ENCODE measurements at places on chromosomes 1 and 21.

DNA sequence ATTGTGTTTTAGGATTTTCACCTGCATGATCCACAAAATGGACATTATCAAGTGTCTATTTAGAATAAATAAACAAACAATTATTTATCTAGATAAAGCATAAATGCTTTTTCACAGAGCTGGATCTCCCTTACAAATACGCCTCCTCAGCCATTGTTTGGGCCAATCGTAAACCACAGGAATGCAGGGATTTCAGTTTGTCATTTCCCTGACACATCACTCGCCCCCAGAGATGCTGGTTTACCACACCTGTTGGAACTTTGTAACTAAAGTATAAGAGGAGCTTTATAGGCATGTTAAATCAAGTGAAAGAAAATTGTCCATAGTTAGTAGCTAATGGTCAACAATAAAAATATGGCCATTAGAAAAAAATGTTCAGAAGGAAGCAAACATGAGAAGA is 40.3 kb downstream of the GPR88 start:
- DNase-seq: no peak

DNA sequence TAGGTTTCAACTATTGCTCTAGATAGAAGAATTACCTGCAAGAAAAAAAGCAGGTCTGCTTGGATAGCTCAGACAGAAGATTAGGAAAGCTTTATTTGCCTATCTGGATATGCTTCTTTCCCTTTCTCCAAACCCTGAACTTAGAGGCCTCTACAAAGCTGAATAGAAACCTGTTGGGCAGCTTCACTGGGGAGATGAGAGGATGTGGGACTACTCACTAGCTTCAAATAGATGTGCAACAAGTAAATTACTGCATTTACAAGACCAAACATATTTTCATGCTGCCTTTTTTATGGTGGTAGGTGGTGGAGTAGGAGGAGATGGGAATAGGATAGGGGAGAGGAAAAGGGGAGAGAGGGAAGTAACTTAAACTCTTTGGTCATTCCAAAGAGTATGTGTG is 6.4 kb downstream of the CLCA2 start:
- DNase-seq: peak; percentile 28

DNA sequence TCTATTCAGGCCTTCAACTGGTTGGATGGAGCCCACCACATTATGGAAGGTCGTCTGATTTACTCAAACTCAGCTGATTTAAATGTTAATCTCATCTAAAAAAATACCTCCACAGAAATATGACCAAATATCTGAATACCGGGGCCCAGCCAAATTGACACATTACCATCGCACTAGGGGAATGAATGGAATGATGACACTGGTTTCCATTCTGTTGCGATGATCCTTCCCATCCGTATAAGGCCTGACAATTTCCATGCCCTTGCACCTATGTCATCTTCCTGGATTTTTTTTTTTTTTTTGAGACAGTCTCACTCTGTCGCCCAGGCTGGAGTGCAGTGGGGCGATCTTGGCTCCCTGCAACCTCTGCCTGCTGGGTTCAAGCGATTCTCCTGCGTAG is 397.5 kb downstream of the KIF26B start:
- DNase-seq: no peak

DNA sequence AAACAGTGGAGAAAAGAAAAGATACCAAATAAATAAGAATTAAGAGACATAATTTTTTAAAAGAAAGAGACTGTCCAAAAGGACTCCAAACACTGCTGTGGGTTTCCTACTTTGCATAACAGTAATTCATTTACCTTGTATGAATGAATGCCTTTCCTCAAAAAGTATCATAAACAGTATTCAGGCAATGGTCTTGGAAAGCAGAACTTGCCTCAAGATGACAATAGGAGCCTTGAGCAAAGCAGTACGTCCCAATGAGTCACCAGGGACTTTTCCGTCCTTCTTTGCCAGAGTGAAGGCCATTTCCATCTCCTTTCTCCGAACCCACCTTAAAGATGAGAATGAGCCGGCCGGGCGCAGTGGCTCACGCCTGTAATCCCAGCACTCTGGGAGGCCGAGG is 186.4 kb downstream of the ZBTB18 start:
- DNase-seq: peak; percentile 30

- no peak for DNase-seq
Measured at GRCh38 chr1:53061123-53061858, 722 bp upstream of the PODN start.

DNA sequence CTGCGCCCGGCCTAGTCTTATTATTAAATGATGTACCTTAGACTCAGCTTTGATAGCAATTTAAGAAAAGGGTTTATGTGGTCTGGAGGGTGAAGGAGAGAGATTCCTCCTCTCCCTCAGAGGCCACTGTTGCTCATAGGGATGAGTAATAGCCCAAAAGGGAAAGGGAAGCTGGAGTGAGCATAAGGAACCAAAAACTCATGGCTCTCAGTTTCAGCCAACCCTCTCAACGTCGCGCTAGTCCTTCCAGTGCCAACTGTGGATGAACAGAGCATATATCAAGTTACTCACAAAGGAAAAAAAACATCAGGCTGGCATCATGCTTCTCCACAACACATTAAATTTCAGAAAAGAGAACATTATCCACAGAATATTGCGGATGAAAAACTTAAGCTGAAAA is 8.3 kb upstream of the GPR89B start:
- peak; percentile 66 for DNase-seq

GRCh38 chr1:17377325-17377953 is 5.4 kb downstream of the PADI6 start:
- no peak for DNase-seq

DNA sequence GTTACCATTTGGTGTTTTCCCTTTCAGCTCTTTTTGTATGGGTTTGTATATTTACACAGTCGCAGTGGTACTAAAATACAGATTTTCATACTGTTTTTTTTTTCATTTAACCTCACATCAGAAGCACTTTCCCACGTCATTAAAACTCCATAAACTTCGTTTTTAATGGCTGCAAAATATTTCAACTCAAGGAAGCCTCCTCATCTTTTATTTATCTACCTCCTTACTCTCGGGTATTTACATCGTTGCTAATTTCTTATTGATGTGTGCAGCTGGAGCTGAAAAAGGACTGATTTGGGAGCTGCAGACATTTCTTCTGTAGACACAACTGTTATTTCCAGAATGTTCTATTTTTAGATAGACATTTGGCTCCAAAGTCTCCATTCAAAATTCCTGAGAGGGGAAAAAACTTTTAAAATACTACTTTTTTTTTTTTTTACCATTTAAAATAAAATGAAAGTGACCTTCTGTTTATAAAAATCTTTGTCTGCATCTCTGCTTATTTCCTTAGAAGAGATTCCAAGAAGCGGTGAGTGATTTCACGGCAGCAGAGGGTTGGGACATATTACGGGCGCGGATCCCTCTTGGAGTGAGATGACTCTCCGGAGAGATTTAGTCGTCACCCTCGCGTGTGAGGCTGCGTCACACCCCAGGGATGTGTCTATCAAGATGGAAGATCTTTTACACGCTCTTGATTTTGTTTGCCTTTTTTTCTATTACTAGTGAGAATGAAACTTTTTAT is 10.1 kb downstream of the RUNX3 start:
- no peak for DNase-seq

DNA sequence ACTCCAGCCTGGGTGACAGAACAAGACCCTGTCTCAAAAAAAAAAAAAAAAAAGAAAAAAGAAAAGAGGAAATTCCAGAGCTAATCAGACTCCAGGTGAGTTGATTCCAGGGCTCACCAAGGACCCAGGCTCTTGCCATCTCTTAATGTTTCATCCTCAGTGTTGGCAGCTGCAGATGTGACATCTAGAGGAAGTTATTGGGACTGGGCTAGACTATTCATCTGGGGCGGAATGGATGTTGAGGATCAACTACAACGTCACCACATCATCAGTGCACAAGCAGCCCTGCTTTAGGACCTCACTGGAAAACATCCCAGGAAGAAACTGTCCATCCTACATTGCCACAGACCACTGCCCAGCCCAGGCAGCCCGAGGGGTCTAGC is 28.6 kb upstream of the PARP1 start:
- DNase-seq: no peak

DNA sequence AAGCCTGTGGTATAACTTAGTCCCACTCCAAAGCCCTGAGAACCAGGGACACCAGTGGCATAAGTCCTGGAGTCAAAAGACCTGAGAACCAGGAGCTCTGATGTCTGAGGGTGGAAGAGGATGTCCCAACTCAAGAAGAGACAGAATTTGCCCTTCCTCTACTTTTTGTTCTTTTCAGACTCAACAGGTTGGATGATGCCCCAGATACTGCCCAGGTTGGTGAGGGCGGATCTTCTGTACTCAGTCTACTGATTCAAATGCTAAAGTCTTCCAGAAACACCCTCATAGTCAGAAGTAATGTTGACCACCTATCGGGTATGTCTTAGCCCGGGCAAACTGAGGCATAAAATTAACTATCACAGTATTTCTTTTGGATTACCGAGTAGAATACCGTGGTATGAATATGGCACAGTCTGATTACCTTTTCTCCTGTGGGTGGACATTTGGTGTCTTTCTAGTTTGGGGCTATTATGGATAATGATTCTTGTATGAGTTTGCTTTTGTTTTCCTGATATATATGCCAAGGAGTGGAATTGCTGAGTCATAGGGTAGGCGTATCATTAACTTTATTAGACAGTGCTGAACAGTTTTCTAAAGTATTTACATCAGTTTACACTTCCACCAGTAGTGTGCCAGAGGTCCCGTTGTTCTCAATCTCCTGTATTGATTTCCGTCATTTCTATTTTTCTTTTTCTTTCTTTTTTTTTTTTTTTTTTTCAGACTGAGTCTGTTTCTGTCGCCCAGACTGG is 3.2 kb upstream of the CHAF1B start:
- DNase-seq: no peak

GRCh38 chr1:7022058-7022457 is 236.8 kb downstream of the CAMTA1 start:
- no peak for DNase-seq

- no peak for DNase-seq
Measured at GRCh38 chr1:68010543-68010942, 39.9 kb downstream of the DIRAS3 start.

- no peak for DNase-seq
Measured at GRCh38 chr1:245583081-245583480, 428.3 kb downstream of the KIF26B start.

DNA sequence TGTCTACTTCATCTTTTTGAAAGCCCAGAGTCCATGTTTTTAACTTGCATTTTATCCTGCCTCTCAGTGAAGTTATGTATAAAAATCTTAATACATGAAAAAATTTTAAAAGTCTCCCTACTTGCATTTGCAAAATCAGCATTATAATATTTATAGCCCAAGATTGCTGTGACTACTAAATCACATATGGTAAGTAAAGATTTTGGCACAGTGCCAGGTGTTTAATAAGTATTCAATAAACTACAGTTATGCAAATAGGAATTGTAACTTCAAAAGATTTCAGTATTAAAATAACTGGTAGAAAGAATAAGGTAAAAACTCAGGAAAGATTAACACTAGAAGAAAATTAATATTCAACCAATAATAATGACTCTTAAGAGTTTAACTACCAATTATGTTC is 641.7 kb downstream of the LRRIQ3 start:
- no peak for DNase-seq

DNA sequence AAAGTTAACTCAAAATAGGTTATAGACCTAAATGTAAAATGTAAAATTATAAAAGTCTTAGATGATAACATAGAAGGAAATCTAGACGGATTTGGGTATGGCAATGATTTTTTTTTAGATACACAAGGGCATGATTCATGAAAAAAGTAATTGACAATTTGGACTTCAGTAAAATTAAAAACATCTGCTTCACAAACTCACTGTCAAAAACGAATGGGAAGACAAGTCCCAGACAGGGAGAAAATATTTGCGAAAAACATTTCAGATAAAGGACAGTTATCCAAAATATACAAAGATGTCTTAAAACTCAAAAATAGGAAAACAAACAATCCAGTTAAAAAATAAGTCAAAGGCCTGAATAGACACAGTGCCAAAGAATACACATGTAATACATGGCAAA is 9.7 kb upstream of the PTGS2 start:
- no peak for DNase-seq

DNA sequence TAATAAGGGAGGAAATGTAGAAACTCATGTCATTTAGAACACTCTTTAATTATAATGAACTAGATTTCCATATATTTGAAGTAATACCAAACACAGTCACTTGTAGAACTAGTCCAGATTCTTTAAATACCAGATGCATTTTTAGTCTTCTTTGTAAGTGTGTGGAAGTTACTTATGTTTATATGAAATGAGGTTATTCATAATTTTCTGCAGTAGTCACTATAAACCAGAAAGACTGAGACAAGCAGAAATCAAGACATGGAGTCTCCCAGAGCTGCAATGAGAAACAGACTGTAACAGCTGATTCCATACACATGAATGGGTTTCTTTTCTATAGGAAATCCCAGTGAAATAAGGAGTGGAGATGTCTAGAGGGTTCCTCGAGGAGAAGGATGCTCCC is 216.6 kb upstream of the ZP4 start:
- no peak for DNase-seq

DNA sequence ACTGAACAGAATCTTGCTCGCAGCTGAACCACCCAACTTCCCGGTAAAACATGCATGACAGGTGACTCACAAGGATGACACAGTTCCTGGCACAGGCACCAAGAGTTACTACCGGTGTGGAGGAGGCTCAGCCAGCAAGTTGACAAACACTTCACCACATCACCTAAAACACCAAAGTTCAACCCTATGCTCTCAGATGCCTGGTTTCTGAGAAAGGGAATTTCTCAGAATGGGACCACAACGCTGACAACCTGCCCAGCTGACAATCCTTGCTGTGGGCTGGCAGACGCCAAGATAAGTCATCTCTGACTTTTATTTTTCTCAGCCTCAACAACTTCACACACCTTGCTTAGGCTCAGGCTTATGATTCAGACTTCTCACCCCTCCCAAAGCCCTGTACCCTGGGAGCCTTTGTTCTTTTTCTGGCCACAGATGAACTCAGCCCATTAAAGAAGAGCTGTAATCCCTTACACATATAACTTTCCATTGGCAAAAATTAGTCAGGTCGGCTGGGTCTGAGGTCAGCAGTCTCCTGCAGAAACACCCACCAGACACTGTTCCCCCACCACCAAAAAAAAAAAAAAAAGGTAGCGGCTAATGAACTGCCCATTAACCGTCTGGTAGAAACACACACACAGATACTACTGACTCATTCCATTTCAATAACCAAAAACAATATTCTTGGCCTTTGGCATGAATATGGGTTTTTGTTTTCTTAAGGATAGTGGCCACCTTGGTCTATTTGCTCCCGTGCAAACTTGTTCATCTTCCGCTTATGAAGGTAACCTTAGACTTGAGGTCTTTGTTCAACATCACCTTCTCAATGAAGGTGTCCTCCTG is 10.8 kb upstream of the TIAM1 start:
- no peak for DNase-seq

GRCh38 chr21:33339135-33339534 is 14.4 kb downstream of the IFNAR1 start:
- no peak for DNase-seq

GRCh38 chr1:54121482-54122134 is 31.2 kb downstream of the CDCP2 start:
- peak; percentile 47 for DNase-seq

DNA sequence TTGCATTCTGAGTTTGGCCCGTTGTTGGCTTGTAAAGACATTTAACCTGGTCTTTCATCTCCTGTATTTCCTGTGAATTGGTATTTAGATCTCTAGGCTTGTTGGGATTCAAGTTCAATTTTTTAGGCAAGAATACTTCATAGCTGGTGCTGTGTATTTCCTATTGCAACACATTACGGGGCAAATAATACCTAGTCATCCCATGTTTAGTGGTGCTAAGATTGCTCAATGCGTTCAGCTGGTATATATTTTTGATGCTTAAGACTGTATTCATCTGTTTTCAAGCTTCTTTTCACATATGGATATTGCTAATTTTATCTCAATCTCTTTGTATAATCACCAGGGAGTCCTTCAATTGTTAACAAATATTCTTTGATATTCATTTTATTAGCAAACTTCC is 87.5 kb upstream of the ZBTB18 start:
- peak; percentile 16 for DNase-seq

Measured in MV-4-11 (cell line).